Activated naive CD8-positive, alpha-beta T cell treated with anti-CD3 and anti-CD28 coated beads, Interleukin-2, amount 50 U/mL, for 24 hours (primary cell): ENCODE measurements at places on chromosomes 5 and 9.

DNA sequence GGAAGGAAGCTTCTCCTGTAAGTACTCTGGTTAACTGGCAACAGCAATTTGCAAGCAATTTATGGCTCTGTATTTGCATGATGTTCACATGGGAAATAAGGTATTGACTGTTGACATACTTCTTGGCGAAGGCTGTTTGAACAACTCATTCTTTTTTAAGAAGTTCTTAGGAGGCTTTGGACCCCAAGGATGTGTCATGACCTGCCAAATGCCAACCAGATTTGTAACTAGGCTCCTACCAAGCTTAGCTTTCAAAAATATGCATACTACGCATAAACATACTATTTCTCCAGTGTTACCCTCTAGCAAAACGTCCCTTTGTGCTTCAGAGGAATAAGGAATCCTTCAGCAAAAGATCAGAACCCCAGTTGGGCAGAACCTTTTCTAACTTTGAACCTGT is 165.2 kb upstream of the MSX2 start:
- no peak for DNase-seq
- H3K4me3 ChIP-seq: no peak overlapping the region
- H3K4me1 ChIP-seq: no peaks in the 10 kb centered on the region
- peaks cover 7% of the 10 kb centered on the region for H3K27me3 ChIP-seq

GRCh38 chr9:37501957-37502596 is 16.3 kb downstream of the POLR1E start:
- H3K27me3 ChIP-seq: no peaks in the 10 kb centered on the region
- H3K4me1 ChIP-seq: peaks cover 20% of the 10 kb centered on the region
- no peak overlapping the region for H3K27ac ChIP-seq

DNA sequence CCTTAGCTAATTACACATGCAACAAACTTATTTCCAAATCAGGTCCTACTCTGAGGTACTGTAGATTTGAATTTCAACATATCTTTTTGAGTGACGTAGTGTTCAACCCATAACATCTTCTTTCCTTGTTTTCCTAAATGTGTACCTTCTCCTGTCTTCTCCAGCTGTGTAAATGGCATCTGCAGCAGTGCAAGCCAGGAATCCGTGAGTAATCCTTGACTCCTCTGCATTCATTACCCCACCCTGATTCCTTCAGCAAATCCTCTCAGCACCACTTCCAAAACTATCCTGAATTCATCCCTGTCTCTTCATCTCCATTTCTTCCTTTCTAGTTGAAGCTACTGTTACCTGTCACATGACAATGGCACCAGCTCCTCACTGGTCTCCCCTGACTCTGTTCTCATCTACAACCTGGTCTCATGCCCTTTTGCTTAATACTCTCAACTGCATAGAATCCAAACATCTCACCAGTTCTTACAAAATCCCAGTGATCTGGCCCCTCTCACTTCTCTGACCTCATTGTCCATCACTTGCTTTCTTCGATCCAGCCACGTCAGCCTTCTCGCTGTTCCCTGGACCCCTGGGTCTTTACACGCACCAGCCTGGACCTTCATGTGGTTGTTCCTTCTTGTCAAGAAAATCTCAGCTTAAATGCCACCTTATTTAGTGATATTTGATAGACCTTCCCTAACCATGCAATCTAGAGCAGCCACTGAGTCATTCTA is 14.6 kb upstream of the TRAF1 start:
- peaks cover 20% of the 10 kb centered on the region for H3K4me1 ChIP-seq
- H3K36me3 ChIP-seq: no peaks in the 10 kb centered on the region
- H3K4me3 ChIP-seq: no peak overlapping the region
- DNase-seq: no peak
- H3K27ac ChIP-seq: no peak overlapping the region

DNA sequence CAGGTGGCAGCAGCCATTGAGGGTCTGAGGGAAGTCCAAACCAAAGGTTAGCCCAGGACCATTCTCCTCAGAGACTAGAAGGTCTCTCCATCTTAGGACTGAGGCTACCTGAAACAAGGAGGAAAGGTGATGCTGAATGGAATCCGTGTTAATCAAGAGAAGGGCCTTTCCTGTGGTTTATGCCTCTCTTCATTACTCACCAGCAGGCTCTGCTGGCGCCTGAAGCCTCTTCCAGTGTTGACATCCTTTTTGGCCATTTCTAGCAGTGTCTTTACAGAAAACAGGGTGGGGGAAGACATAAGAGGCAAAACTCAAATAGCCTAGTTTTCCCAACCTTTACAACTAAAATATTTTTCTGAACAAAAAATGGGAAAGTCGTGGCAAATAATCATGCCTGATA is 98.0 kb downstream of the ENC1 start:
- H3K27me3 ChIP-seq: peaks cover 16% of the 10 kb centered on the region
- no peak for DNase-seq
- H3K27ac ChIP-seq: no peak overlapping the region
- H3K4me3 ChIP-seq: no peak overlapping the region
- H3K36me3 ChIP-seq: no peaks in the 10 kb centered on the region
- H3K4me1 ChIP-seq: peaks cover 3% of the 10 kb centered on the region

DNA sequence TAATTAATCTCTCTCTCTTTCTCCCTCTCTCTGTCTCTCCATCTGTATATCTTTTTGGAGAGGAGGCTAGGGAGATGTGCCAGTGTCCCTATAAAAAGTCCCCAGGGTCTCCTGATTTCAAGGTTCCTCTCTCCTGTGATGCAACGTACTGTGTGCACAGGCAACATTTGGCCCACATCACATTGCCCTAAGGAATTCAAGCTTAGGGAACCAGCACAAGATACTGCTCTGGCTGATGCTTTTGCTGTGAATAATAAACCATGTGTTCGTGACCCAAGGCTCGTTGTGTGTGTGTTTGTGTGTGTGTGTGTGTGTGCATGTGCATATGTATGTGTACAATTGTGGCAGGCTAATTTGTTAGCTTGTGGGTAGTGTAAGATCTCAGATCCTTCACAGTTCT is 9.7 kb downstream of the SPATA9 start:
- H3K4me3 ChIP-seq: no peak overlapping the region
- H3K27ac ChIP-seq: no peak overlapping the region
- H3K27me3 ChIP-seq: no peaks in the 10 kb centered on the region
- DNase-seq: no peak
- no peaks in the 10 kb centered on the region for H3K36me3 ChIP-seq
- H3K4me1 ChIP-seq: no peaks in the 10 kb centered on the region

DNA sequence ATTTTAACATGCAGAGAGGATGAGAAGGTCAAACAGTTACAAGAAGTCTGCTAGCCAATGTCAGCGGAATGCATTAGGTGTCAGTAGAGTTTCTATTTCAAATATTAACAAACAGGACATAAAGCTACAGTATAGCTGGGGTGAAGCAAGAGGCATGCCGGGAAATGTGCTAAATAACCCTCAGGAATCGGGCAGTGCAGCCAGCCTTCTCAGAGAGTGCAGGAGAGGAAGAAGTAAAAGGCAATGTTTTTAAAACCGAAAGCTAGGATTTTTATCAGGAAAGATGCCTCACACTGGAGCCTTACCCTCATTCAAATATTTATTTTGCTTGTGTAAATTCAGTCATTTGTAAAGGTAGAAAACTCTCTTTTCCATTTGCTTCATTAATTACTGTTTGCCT is 59.1 kb upstream of the SH3GL2 start:
- H3K36me3 ChIP-seq: no peaks in the 10 kb centered on the region
- DNase-seq: no peak
- no peaks in the 10 kb centered on the region for H3K4me1 ChIP-seq
- H3K27ac ChIP-seq: no peak overlapping the region
- no peak overlapping the region for H3K4me3 ChIP-seq
- peaks cover 2% of the 10 kb centered on the region for H3K27me3 ChIP-seq

GRCh38 chr5:181037365-181037861 is 2.7 kb upstream of the BTNL9 start:
- DNase-seq: no peak
- peaks cover 16% of the 10 kb centered on the region for H3K27me3 ChIP-seq
- H3K4me1 ChIP-seq: no peaks in the 10 kb centered on the region

DNA sequence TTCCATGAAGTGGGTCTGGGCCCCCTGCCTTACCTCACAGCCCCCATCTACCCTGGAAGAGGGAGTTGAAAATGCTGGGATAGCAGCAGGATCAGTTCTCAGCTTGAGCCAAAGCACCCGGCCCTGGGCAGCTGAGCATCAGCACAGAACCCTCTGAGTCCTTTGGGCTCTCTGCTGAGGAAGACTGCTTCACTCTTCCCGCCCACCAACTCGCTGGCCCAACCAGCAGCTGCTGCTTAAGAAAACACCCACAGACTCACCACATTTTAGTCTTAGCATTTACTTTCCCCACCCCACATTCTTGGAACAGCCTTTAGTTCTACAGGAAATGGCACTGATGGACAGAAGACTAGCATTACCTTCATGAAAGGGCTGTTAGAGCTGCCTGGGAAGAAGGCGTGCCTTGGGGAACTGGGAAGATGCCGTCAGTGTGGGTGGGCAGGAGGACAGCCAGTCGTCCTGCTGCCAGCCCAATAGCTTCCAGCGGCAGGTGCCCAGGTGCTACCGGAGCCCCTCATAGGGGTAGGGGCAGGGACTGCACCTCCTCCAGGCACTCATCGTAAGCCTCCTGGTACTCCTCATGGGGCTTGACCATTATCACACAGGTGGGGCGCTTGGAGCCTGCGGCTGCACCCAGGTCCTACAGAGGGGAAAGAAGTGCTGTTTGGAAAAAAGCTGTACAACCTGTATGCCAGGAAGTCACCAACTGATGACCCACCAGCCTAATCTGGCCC is 4.3 kb downstream of the NHP2 start:
- no peaks in the 10 kb centered on the region for H3K27me3 ChIP-seq
- H3K36me3 ChIP-seq: peaks cover 57% of the 10 kb centered on the region
- H3K4me3 ChIP-seq: peak overlapping the region; percentile 58
- H3K4me1 ChIP-seq: peaks cover 62% of the 10 kb centered on the region
- DNase-seq: peak; percentile 42

DNA sequence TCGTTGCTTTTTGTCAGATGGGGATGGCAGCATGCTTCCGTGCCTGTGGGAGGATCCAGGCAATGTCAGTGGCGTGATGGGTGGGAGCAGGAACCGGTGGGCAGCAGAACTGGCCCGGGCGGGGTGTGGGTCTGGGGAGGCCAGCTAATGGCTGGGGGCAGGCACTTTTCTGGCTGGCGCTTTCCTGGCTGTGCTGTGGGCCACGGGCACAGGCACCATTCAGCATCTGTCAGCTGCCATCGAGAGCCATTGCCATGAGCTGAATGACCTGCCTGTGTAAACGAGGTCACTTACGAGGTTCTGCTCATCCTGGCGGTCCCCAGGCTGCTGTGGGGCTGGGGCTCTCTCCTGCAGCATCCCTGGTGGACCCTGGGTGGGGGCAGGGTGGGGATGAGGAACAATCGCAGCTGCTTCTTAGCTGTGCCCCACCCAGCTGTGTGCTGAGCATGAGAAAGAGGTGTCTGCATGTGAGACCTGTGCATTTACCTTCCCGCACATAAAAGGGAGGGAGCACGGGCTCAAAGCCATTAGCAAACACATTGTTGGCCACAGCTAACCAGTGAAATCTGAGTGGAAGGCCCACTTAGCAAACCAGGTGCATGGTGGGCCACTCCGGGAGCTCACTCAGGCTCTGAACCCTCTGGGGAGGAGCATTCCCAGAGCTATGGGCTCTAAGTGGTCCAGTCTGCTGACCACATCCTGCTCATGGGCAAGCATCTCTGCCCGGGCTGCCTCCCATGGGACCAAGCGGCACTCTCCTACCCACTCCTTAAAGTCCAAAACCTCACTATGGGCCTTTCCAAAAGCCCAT is 41.3 kb upstream of the OLFM1 start:
- DNase-seq: no peak
- no peaks in the 10 kb centered on the region for H3K4me1 ChIP-seq
- H3K36me3 ChIP-seq: no peaks in the 10 kb centered on the region
- H3K27ac ChIP-seq: no peak overlapping the region
- H3K27me3 ChIP-seq: peaks cover 8% of the 10 kb centered on the region

GRCh38 chr9:2477755-2478154 is 143.8 kb upstream of the VLDLR start:
- H3K27me3 ChIP-seq: peaks cover 3% of the 10 kb centered on the region
- no peak for DNase-seq
- H3K36me3 ChIP-seq: no peaks in the 10 kb centered on the region
- no peaks in the 10 kb centered on the region for H3K4me1 ChIP-seq
- H3K27ac ChIP-seq: no peak overlapping the region
- no peak overlapping the region for H3K4me3 ChIP-seq

DNA sequence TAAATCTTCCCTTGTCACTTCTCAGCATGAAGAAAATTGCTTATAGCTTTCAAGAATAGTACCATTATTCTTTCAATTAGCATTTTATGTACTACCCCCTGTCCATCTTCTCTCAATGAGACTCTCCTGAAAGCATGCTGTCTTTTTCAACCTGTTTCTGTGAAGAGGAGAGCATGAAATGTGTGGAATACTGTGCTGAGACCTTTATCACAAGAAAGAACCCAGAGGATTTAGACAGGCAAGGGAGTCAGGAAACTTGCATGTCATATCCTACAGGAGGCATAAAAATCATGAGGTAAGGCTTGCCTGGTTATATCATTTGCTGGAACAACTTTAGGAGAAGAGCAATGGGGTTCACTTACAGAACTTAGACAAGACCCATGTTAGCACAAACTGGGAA is 56.7 kb upstream of the LPAR1 start:
- H3K36me3 ChIP-seq: no peaks in the 10 kb centered on the region
- DNase-seq: no peak
- no peaks in the 10 kb centered on the region for H3K4me1 ChIP-seq
- H3K27ac ChIP-seq: no peak overlapping the region

DNA sequence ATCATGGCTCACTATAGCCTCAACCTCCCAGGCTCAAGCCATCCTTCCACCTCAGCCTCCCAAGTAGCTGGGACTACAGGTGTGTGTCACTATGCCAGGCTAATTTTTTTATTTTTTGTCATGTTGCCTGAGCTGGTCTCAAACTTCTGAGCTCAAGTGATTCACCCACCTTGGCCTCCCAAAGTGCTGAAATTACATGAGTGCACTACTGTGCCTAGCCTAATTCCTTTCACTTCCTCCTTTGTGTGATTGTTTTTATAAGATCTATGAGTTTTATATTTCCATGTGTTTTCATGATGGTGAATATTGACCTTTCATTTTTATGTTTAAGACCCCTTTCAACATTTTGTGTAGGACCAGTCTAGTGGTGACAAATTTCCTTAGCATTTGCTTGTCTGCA is 55.2 kb upstream of the IL12B start:
- no peak overlapping the region for H3K4me3 ChIP-seq
- H3K4me1 ChIP-seq: peaks cover 3% of the 10 kb centered on the region
- no peaks in the 10 kb centered on the region for H3K27me3 ChIP-seq
- no peak for DNase-seq

- peaks cover 65% of the 10 kb centered on the region for H3K4me1 ChIP-seq
- no peak overlapping the region for H3K4me3 ChIP-seq
- H3K27me3 ChIP-seq: no peaks in the 10 kb centered on the region
- DNase-seq: no peak
- H3K36me3 ChIP-seq: peaks cover 29% of the 10 kb centered on the region
These were observed 3.8 kb downstream of the PFDN1 start for GRCh38 chr5:140299056-140299455.

DNA sequence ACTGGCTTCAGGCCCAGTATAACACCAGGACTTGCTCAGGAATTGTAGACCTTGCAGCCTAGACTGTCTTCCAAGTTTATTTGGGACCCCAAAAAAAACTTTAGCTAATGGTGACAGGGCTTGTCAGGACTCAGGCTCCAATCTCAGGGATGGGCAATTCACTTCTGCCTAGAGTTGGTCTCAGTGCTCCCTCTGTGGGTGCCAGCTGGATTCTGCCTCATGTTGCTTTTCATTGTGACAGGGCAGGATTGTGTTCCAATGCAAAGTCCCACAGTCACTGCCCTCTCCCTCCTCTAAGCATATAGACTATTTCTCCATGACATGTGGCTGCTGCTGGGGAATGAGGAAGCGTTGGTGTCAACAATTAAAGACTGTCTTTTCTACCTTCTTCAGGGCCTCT is 174.7 kb downstream of the CYLC2 start:
- no peak for DNase-seq
- no peaks in the 10 kb centered on the region for H3K4me1 ChIP-seq
- no peak overlapping the region for H3K27ac ChIP-seq
- no peaks in the 10 kb centered on the region for H3K36me3 ChIP-seq
- H3K27me3 ChIP-seq: no peaks in the 10 kb centered on the region
